ENCODE measurements at places on chromosomes 7 and 10.

DNA sequence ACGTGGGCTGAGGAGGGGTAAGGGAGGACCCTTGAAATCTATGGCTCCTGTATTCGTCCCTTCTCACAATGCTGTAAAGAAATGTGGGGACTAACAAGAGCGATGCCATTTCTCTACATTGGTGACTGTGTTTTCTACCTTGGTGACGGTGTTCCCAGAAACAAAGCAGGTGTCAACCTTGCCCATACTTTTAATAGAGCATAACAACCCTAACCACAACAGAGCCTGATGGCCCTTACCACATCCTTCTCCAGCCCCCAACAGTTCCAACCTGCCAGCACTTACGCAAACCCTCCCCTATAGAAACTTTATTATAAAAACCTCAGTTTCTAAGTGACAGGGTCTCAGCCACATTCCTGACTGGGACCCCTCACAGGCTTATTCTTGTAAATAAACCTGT lies 28.2 kb upstream of the ADCYAP1R1 start:
- no peak for DNase-seq

DNA sequence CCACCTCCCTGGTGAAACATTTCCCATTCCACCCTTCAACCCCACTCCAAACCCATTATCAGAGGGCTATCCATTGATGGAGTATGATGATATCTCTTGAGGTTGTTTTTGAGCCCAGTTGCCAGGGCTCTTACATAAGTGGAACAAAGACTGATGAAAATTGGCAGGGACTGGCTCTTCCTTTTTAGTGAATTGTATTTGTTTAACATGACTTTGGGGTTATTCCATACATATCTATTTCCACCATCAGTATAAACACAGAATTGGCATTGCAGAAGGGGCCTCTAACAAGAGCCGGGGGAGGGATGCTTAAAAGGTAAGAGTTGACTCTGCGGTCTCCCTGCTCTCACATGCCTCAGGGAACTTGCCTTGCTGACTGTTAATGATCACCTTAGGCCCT lies 28.9 kb downstream of the FZD1 start:
- no peak for DNase-seq

DNA sequence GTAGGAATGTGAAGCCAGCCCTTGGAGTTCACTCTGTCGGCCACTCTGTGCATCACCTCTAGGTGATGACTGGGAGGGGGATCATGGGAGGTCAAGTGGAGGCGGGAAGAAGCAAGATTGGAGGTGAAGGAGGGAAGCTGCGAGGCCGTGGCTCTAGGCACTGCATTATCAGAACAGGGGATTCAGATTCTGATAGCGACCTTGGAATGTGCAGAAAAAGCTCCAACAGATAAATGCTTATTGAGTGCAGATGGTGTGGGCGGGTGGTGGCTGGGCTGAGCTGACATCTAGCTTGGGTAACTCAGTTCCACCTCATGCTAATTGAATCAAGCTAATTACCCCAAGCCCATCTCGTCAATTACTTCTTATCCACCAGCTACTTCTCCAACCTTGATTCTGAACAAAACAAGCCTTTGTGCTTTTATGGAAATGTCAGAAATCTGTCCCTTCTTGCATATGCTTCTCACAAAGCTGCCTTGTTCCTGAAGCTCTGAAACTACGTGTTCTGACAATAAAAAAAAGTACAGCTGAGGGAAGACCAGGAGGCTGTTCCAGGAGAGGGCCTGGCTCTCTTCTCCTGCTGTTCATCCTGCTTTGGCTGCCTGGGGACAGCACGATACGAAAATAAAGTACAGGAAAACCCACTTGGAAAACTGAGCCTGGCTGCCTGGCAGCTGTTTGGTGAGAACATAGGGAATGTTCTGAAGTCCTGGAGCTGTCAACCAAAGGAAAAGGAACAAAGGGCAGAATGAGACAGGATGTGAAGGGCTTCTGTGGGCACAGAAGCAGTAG lies 27.5 kb downstream of the STRA8 start:
- DNase-seq: peak; percentile 53

GRCh38 chr10:3000048-3000447 lies 67.3 kb upstream of the PFKP start:
- DNase-seq: no peak
